ENCODE measurements at places on chromosomes 2 and 18. TPM values are rescaled to one million over a fixed set of nuclear protein-coding genes. Genes with fewer than 3 reads are reported as not detected.

Gene NEUROD1
- total RNA-seq: not detected

Gene DTNB
- total RNA-seq: 17.6 TPM

Gene EPAS1
- total RNA-seq: 88.8 TPM

Gene ANKRD29
- 8.5 TPM for total RNA-seq

Gene GPC1
- total RNA-seq: 162 TPM

Gene GALNT5
- 3.1 TPM for total RNA-seq

Gene TMEM214
- 24.7 TPM for total RNA-seq

Gene G6PC2
- not detected for total RNA-seq

Gene ANKZF1
- 27.4 TPM for total RNA-seq

Gene HTRA2
- 26.8 TPM for total RNA-seq

Gene CRYGD
- total RNA-seq: not detected

Gene PARD3B
- 0.42 TPM for total RNA-seq

Gene SGPP2
- 0.08 TPM for total RNA-seq

Gene LINC00305
- not detected for total RNA-seq

Gene CTAGE1
- not detected for total RNA-seq

Gene UGT1A4
- not detected for total RNA-seq

Gene ASIC4
- not detected for total RNA-seq

Gene PPP1R1C
- total RNA-seq: 8.6 TPM

Gene SLC14A1
- not detected for total RNA-seq

Gene TLX2
- 0.08 TPM for total RNA-seq

Gene ACVR1C
- total RNA-seq: 0.30 TPM

Gene CD28
- total RNA-seq: not detected

Gene GALNT13
- total RNA-seq: not detected

Gene HOXD13
- not detected for total RNA-seq

Gene LYPD6
- total RNA-seq: 7.0 TPM

Gene OR6B2
- not detected for total RNA-seq

Gene PGAP1
- 3.4 TPM for total RNA-seq

Gene NCKAP1
- 99.8 TPM for total RNA-seq

Gene SH3BP4
- total RNA-seq: 40.7 TPM

Gene C2orf80
- total RNA-seq: not detected

Gene CPLX4
- not detected for total RNA-seq
